ENCODE measurements at places on chromosomes 12 and 14.

GRCh38 chr12:114368685-114369452 lies 37.1 kb downstream of the TBX5 start:
- DNase-seq: no peak

GRCh38 chr12:46629331-46630229 lies 196.2 kb downstream of the SLC38A4 start:
- no peak for DNase-seq

DNA sequence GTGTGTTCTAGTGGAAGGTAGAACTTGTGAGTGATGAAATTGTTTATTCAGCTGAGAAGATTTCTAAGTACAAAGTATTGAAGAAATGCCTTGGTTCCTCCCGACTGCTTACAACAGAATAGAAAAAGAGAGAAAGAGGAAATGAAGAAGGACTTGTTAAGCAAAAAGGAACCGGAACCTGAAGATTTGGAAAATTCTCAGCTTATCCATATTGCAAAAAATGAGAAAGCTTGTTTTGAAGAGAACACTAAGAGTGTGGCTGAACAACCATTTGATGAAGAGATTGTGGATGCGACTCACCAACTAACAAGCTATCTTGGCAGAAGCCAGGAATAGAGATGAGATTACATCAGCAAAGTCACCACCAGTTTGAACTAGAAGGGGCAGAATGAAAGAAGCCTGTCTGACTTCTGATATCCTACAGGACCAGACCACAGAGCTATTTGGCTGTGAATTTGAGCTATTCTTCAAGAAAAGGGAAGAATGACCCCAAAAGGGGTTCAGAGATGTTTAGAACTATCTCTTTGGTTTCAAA lies 15.1 kb downstream of the NDUFA9 start:
- no peak for DNase-seq

- DNase-seq: no peak
Measured at GRCh38 chr12:114682106-114682784, 1.7 kb downstream of the TBX3 start.

DNA sequence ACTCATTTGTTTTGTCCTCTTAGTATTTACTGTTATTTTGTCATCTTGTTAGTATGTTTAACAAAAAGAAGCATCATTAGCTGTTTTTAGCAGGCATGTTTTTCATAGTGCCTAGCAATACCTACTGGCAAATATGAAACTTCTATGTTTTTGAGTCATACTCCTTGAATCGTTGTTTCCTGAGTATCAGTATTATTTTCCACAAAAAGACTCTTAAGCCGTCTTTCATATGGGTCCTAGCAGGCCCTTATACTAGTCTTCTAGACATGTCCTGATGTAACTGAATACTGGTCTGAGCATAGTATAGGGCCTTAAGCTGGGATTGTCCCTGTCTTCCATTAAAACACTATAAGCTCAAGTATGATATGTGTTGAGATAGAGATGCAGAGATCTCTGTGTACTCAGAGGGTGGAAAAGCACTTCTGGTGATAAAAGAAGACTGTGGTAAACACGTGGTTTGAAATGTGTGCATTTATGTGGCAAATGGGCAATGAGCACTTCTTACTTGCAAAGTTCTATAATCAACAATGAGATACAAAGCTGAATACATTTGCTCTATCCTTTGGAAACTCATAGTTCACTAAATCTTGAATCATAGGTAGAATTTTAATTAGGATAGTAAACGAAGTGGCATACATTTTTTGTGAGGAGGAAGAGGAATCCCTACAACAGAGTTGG lies 348.8 kb downstream of the PDZRN4 start:
- no peak for DNase-seq

DNA sequence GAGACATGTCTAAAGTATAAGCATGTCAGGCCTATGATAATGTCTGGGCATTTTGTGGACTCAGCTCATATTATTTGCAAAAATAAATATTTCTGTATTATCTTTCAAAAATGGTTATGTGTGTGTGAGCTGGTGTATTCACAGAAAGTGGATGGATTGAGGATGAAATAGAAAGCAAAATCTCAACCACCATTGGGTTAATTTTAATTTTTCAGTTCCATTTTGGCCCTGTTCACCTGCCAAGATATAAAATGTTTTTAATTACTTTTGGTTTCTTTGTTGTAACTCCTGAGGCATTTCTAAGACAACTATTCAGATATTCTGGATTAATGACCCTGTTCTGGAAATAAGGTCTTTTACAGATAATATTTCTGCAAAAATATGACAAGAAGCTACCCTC lies 232.7 kb upstream of the PPFIA2 start:
- no peak for DNase-seq

- no peak for DNase-seq
Measured at GRCh38 chr12:11555743-11556625, 93.5 kb upstream of the ETV6 start.

GRCh38 chr12:91918431-91918830 lies 227.2 kb downstream of the BTG1 start:
- no peak for DNase-seq

- no peak for DNase-seq
Measured at GRCh38 chr12:2844786-2845185, 10.0 kb upstream of the NRIP2 start.

DNA sequence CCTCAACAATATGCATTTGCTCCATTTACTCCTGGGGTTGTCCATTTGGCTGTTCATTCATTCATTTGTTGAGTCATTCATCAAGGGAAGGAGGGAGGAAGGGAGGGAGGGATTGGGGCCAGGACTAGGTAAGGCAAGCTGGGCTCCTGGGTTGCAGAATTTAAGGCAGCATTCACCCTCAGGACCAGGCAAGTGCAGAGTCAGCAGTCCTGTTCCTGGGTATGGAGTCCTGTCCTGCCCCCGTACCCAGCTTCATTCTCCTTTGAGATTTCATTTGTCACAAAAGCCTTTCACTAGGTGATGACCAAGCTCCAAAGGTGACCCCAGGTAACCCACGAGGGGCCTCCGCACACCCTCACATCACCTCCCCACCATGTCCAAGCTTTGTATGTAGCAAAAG lies 178.1 kb downstream of the CHST11 start:
- no peak for DNase-seq

DNA sequence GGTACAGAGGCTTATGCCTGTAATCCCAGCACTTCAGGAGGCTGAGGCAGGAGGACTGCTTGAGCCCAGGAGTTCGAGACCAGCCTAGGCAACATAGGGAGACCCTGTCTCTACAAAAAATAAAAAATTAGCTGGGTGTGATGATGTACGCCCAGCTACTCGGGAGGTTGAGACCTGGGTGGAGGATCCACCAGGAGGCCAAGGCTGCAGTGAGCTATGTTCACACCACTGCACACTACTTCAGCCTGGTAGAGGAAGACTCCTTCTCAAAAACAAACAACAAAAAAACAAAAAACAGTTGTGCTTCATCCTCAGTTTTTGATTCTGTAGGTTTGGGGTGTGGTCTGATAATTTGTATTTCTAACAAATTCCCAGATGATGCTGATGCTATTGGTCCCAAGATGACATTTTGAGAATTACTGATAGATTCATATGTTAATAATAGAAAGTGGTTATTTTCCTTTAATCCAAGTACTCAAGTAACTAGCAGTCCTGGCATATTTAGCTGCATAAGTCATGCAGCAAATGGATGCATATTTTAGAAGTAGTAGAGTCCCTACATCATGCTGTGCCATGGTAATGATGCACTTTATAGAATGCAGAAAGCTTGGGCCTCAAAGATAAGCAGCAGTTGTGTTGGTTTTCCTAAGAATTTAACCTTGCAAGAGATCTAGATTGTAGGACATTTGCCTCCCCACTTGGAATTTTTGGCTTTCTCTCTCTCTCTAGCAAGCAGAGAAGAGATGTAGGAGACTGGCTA lies 76.1 kb upstream of the PAWR start:
- no peak for DNase-seq

DNA sequence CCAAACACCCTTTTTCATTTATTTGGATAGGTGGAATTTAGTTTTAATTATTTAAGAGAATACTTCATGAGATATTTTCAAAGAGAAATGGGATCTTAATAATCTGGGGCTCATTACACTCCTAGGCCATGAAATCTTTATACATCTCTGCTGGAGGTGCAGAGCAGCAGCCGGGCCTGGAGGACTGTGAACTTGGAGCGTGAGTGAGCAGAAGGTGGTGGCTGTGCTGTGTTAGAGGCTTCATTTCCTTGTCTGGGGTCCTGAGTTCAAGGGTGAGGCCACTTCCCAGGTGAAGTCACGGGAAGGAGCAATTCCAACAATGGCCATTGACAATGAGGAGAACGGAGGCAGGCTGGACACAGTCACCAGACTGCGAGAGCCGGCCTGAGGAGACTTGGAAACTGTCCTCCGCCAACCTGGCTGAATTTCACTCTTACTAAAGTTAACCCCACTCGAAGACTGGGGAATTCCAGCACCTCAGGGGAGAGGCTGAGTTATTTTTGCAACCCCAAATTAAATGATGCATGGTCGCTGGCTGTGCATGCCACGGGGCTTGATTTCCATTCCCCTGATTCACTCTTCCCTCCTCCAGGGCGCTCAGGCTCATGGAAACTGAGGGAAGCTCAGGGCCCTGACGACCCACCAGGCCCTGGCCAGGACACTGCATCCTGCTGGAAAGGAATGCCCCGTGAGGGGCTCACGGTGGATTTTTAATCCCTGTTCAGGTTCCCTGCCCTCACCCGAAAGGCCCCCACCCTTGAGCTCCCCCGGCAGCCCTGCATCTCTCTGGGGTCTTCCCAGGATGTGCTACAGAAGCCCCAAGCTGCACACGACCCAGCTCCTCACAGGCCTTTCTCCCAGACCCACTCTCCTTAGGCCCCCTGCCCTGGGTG lies 22.6 kb upstream of the TRAF3 start:
- no peak for DNase-seq

GRCh38 chr14:74141703-74142102 lies 56.9 kb downstream of the LIN52 start:
- DNase-seq: no peak

DNA sequence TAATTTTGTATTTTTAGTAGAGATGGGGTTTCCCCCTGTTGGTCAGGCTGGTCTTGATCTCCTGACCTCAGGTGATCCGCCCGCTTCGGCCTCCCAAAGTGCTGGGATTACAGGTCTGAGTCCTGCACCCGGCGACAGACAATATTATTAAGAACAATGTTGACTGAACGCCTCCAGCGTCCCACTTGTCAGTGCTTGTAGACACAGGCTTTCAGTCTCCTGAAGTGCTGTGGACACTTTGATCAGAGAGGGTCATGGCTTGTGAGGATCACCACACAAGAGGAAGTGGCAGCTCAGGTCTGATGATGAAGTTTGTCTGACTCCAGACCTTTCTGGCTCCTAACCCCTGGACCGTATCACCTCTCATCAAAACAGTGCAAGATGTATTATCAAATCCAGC lies 114.6 kb downstream of the CHST11 start:
- DNase-seq: no peak

DNA sequence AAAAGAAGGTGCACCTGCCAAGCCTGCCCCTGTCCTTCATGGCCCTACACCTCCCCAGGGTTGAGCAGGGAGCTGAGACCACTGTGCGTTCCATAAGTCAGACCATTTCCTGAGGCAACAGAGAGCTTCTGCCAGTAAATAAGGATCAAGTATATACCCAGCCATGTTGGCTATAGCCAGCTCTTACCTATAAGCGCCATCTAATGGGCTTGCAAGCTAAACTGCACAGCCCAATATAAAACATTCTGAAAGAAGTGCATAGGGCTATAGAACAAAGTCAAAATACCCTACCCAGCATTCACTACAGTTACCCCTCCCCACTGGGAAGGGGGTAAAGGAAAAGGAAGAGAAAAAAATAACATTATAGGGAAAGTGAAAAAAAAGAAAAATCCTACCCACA lies 59.3 kb upstream of the SCAF11 start:
- no peak for DNase-seq

DNA sequence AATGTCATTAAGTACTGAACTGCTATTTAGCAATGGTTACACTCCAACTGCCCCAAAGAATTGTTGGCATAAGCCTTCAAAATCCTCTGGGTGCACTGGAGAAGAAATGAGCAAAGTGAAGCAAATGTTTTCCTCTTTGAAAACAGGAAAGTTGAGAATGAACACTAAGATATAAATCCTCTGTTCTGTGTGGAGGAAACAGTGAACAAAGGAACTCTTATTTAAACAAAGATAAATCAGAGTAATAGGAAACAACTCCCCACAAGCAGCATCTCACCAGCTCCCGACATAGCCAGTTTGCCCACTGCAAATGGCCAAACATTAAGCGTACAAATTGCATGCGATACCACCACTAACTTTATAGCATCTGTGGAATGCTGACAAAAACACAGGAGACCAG lies 54.0 kb downstream of the BCAT1 start:
- no peak for DNase-seq

- DNase-seq: no peak
Measured at GRCh38 chr14:69298131-69299071, 38.4 kb downstream of the GALNT16 start.

DNA sequence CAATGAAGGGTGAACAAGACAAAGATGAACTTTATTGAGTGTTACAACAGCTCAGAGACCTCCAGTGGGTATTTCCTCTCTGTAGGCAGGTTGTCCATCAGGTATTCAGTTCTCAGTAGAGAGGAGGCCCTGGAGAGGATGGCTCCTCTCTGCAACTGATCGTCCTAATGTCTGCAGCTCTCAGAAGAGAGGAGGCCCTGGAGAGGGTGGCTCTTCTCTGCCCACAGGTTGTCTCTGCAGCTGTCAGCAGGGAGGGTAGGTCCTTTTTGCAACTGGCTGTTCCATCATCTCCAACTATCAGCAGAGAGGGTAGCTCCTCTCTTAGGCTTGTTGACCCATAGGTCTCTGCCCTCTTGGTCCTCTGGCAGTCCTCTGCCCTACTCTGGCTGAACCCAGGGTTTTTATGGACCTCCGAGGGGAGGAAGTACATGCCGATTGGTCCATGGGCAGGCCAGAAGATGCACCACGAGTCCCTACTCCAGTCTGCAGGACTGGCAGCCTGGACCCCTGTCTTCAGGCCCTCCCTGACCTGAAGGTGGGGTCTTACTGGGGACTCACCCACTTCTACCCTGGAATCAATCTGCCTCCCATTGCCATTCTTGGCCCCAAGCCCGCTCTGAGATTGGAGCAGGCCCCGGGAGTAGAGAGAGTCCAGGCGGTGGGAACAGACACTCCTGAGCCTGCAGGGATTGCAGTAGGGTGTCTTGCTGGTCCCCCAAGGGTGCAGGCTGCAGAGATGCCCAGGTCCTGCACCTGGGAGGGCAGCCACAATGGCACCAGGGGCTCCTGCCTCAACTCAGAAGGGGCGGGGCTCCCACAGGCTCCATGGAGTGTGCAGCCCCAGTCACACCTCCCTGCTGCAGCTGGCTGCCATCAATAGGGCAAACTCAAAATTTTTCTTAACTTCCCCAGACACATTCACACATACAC lies 2.3 kb downstream of the TMEM116 start:
- no peak for DNase-seq

GRCh38 chr12:99137124-99137855 lies 492.2 kb downstream of the APAF1 start:
- DNase-seq: no peak
